ENCODE measurements at places on chromosomes 4 and X. TPM values are rescaled to one million over a fixed set of nuclear protein-coding genes. Genes with fewer than 3 reads are reported as not detected.

DNA sequence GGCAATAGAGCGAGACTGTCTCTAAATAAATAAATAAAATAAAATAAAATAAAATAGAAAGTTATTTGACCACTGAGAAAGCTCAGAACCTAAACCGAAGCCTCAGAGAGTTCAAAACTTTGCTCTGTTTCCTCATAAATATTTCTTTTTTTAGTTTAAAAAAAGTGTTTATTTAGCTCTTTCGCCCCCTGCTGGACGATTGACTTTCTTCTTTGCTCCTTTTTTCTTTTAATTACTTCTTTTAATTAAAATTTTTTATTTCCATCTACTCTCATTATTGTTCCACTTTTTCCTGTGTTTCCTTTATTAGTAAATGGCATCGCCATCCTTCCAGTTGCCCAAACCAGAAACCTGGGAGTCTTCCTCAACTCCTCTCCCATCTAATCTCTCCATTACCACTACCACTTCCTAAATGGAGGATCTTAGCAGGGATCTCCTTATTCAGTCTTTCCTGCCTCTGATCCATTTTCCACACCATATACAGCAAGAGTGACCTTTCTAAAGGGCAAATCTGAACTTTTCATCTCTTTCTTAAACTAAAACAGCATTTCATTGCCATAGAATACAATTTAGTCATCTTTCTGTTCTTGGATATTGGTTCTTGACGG lies 728 bp upstream of the IL13RA2 start:
- peak; percentile 22 for DNase-seq

DNA sequence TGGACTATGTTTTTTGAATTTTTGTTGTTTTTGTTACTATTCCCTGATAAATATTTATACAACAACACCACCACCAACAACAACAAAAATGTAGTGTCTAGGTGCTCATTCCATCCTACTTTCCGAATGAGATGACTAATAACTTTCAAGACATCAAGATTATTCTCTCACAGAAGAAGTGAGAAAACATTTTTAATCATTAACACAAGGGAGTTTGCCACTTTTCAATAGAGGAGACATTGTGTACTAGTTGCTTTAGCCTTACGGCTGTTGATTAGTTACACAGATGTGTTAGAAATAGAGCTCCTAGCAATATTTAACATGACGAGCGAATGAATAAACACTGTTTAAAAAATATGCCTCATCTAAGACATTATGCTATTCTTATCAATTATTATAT lies 898.8 kb downstream of the C4orf33 start:
- no peak for DNase-seq

GRCh38 chrX:63855896-63856295 lies 70.9 kb upstream of the ARHGEF9 start:
- no peak for DNase-seq

- DNase-seq, result no peak
These were observed 59.3 kb downstream of the MAML3 start for GRCh38 chr4:140094438-140095420.

CSTF2 gene
- 28.4 TPM for total RNA-seq

KLF3 gene
- 51.2 TPM for total RNA-seq

DNA sequence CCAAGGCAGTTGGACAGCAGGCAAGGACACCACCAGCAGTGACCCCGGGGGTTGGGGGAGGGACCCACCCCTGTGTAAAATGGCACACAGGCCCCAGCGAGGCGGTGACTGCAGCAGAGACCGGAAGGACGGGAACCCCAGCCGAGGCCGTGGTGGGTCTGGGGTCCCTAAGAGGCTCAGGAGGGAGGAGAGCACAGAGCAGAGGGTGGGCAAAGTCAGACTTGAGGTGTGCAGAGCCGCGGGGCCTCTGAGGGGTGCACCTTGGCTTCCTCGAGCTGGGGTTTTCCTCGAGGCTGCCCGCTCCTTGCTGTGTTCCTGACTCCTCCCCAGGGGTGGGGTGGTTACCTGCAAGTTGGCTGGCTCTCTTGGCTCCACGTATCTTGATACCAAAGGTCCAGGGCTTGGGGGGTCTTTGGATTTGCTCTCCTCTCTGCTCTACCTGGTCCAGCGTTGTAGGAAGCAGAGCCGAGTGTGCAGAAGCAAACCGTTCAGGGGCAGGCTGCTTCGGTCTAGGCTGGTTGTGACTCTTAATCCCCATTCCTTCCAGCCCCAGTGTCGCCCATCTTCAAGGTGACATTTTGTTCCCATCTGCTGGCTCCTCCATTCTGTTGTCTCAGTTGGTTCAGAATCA lies 37.9 kb upstream of the SORCS2 start:
- no peak for DNase-seq

- no peak for DNase-seq
These were observed 6.9 kb downstream of the ATP7A start for GRCh38 chrX:77917294-77917933.

- no peak for DNase-seq
These were observed 181.0 kb upstream of the MAMLD1 start for GRCh38 chrX:150182161-150182560.

Measured in MCF 10A (cell line).